ENCODE measurements at places on chromosomes 2 and 18.

DNA sequence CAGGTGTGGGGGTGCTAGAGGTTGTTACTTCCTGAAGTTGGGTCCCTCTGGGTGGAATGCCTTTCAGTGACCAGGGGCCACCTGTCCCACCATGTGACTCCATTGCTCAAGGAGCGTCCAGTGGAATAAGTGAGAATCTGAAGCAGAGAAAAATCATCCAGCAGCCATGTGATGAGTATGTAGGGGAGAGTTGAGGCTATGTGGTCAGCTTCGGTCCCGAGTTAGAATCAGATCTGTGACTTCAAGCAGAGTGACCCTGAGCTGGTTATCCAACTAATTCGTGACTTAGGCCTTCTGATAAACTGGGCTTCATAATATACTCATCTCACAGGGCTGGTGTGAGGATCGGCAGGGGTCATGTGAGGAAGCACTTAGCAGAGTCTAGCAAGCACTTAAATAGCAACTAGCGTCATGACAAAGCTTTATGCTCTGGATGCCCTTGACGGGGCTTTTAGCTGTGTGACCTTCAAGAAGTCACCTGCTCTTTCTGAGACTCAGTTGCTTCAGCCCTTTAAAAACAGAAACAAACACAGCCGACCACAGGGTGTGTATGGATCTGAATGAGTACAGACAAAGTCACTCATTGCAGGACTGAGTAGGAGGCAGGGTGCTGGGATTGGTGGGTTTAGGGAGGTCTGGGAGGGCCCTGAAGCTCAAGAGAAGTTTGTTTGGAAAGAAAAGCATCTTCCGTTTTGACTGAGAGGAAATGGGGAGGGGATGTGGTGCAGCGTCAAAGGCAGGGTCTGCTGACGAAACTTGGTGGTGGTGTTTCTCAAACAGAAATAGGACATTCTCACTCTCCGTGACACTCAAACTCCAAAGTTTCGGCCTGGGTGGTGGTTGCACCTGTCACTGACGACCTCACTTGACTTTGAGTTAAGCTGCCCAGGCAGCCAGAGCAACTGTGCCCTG is 264.0 kb upstream of the CXCR4 start:
- no peak for DNase-seq

DNA sequence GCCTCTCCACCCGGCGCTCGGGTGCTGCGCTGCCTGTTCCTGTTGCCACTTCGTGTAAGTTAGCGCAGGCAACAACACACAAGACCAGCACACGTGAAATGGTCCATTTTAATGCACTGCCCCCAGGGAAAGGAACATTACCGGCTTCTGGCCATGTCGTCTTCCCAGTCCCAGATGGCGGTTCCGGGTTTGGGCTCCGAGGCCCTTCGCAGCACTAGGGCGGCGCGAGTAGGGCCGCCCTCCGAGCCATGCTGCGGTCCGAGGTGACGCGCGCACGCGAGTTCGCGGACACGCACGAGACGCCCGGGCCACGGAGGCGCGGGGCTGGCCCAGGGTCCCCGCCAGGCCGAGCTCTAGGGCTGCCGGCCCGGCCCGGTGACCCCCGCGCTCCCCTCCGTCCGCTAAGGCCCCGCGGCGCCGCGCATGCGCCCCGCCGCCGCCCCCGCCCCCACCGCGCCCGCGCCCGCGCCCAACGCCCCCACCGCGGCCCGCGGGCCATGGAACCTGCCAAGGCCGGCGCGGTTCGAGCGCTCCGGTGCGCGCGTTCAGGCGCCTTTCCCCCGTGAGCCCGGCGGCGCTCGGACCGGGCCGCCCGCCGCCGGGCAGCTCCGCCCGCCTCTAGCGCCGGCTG is 367 bp upstream of the ZNF236 start:
- DNase-seq = peak; percentile 21

DNA sequence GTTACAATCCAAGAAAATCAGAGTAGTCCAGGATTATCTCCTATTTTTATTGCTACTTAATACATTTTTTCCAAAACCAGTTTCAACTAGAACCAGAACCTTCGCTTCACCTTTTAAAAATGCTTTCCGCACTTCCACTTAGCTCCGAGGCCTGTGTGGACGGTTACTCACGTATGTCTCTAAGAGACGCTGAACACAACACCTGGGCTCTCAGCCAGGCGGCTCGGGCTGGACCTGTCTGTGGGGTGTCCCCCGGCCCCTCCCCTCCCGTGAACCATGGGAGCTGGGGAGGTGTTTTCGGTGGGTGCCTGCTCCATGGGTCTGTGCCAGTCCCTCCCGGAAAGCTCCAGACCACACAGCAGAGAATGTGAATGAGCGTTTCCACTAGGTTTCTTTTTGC is 223.8 kb downstream of the GLI2 start:
- DNase-seq = no peak

- no peak for DNase-seq
These were observed 55.3 kb upstream of the ALPP start for GRCh38 chr2:232323328-232323650.

- DNase-seq = no peak
These were observed 283.0 kb downstream of the ALPK2 start for GRCh38 chr18:58345875-58346274.

DNA sequence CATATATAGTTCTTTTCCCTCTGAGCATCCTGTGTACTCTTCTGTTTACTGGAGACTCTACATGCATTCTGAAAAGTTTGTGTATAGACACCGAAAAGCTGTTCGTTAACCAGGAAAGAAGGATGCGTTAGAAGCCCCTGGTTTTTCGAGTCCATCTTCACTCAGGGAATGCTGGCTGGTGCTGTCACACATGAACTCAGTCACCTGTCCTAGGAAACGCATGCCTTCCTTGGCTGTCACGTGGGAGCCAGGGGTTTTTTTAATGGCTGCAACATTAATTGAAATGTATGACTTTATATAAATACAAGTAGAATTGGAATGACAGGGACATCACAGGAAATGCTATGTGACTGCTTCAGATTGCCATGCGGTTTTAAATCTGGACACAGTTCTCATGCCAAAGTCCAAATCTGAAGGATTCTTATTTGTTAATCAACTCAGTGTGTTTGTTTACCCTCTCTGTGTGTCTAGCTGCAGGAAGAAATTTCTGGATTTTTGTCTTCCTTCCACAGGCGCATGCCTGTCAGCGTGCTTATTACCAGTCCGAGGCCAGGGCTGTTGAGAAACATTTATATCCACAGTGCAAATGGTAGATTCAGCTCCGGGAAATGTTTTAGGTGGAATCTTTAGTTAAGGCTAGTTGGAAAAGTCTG is 2.6 kb downstream of the RAMP1 start:
- DNase-seq = no peak

DNA sequence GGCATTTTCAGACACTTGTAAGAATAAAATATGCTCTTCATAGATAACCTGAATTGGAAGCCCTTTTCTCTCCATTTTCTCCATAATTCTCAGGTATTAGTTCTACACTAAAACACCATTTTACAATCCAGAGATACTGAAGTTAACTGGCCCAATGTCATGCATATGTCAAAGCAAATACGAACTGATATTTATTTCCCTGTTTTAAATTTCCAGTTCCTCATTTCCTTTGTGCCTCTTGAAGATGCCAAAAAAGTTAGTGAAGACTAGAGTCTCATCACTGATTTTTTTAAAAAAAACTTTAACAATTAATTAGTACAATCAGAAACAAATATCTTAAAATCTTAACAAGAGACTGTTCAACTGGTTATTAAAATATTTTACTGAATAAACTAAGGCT is 52.8 kb upstream of the ITGB6 start:
- no peak for DNase-seq

DNA sequence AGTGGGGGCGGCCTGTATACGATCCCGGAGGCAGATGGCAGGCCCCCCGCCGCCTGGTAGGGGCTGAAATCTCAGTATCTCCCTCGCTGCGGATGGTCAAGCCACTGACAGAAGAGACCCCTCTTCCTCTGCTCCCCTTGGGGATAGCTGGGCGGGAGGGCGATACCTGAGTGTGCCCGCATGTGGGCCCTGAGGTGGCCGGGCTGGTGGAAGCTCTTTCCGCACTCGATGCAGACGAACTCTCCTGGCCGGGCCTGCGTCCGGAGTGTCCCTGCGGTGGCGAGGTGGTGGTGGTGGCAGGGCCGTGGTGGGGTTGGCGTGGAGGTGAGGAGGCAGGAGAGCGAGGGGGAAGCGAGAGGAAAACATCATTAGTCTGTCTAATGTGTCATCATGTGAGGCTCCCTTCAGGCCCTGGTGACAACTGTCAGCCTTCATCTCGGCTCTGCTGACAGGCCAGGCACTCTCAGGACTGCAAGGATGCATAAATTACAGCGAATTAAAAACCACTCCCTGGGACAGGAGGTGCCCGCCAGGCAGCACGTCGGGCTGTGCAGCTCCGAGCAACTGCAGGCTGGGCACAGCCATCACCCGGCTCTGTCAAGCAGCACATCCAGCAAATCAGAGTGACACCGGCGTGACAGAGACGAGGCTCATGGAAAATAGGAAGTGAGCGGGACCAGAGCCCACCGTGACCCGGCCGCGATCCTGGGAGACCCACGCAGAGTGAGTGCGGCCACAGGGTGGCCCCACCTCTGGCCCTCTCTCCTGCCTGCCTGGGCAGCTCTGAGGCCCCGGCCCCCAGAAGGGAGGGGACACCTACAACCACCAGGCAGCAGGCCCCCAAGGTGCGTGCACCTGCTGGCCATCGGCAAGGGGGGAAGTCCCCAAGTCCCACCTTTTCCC is 123.5 kb downstream of the ZNF516 start:
- DNase-seq = no peak

- DNase-seq = no peak
These were observed 26.2 kb upstream of the SNED1 start for GRCh38 chr2:240972201-240972600.

GRCh38 chr2:190717764-190718651 is 69.1 kb downstream of the NAB1 start:
- DNase-seq = peak; percentile 84

DNA sequence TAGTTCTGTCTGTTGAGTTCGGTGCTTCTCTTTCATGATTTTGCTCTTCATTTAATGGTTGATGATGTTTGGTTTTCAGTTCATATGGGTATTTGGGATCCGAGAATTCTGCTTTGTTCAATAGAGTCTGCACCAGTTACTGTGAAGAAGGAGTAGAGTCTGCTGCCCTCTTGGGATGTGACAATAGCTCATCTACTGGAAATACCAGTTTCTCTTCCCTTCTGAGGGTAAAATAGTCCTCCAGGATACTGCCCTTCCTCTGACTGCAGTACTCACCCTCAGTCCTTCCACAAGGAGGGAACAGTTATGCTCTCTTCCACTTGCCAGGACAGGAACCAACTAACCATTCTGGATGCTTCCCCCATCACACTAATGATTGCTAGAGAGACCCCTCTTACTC is 12.5 kb upstream of the TNFAIP6 start:
- no peak for DNase-seq

All from SHP77 (cell line).